ENCODE measurements at places on chromosomes 2 and 18. TPM values are rescaled to one million over a fixed set of nuclear protein-coding genes. Genes with fewer than 3 reads are reported as not detected.

The SATB2 gene
- total RNA-seq = 0.73 TPM

The LIMS3 gene
- 0.52 TPM for total RNA-seq

The ERICH2 gene
- total RNA-seq = not detected

The AGAP1 gene
- 2.7 TPM for total RNA-seq

The SCN7A gene
- total RNA-seq = under 0.01 TPM

The C2orf80 gene
- total RNA-seq = not detected

The RFX8 gene
- total RNA-seq = 0.21 TPM

The LRP2 gene
- total RNA-seq = not detected

The PTH2R gene
- 0.21 TPM for total RNA-seq

The ROCK2 gene
- total RNA-seq = 8.5 TPM

The TEKT4 gene
- not detected for total RNA-seq

The MAP2 gene
- 0.73 TPM for total RNA-seq

The ANKRD30BL gene
- not detected for total RNA-seq

The SERPINB10 gene
- total RNA-seq = 5.7 TPM

The PIEZO2 gene
- total RNA-seq = 0.21 TPM

The TUBB8B gene
- not detected for total RNA-seq

The GKN1 gene
- total RNA-seq = 0.31 TPM

The CCDC178 gene
- not detected for total RNA-seq

The QPCT gene
- 49.5 TPM for total RNA-seq

The POMC gene
- 2.3 TPM for total RNA-seq

The TAF4B gene
- total RNA-seq = 28.1 TPM

The CAPN14 gene
- 0.21 TPM for total RNA-seq

The CFAP210 gene
- total RNA-seq = 0.10 TPM

The ASIC4 gene
- total RNA-seq = not detected

The CNTNAP5 gene
- not detected for total RNA-seq

The AMER3 gene
- not detected for total RNA-seq

The VWA3B gene
- total RNA-seq = not detected

The MTLN gene
- total RNA-seq = 8.4 TPM

The BCL2 gene
- 78.2 TPM for total RNA-seq

The B4GALT6 gene
- total RNA-seq = 1.0 TPM

The ACMSD gene
- not detected for total RNA-seq

The GTF2A1L gene
- not detected for total RNA-seq

The SKOR2 gene
- not detected for total RNA-seq

The CRYGC gene
- total RNA-seq = not detected

The XIRP2 gene
- total RNA-seq = 0.10 TPM

The TRIM54 gene
- not detected for total RNA-seq

The GDF7 gene
- 0.31 TPM for total RNA-seq

The REG3A gene
- not detected for total RNA-seq

The OTOS gene
- not detected for total RNA-seq

The AQP4 gene
- total RNA-seq = not detected

The TMBIM1 gene
- total RNA-seq = 87.5 TPM

The EGR4 gene
- total RNA-seq = 0.52 TPM

The DNER gene
- total RNA-seq = 0.21 TPM

All from mononuclear cell (primary cell).